ENCODE measurements at places on chromosomes 13 and 19.

DNA sequence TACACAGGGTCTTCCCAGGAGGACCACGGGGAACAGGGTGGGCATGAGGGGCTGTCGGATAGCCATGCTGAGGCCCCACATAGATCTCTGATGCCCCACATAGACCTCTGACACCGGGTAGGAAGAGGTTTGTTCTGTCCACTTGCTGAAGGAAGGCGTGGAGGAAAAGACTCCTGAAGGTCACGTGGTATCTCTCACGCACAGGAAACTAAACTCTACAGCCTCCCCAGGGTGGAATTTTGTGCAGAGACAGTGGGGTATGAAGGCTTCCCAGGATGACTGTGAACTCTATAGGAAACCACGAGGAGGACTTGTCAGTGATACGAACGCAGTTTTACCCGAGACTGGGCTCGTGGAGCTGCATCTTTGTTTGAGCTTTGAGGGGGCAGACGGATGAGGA is 2.8 kb downstream of the EVI5L start:
- DNase-seq = no peak

GRCh38 chr13:110377178-110377825 is 70.2 kb downstream of the COL4A2 start:
- DNase-seq = no peak

GRCh38 chr19:469833-470232 is 9.0 kb upstream of the SHC2 start:
- DNase-seq = no peak

- no peak for DNase-seq
Observed at GRCh38 chr13:109118521-109118920, 489.1 kb downstream of the MYO16 start.

- DNase-seq = no peak
Observed at GRCh38 chr13:76597868-76598267, 288.3 kb downstream of the KCTD12 start.

DNA sequence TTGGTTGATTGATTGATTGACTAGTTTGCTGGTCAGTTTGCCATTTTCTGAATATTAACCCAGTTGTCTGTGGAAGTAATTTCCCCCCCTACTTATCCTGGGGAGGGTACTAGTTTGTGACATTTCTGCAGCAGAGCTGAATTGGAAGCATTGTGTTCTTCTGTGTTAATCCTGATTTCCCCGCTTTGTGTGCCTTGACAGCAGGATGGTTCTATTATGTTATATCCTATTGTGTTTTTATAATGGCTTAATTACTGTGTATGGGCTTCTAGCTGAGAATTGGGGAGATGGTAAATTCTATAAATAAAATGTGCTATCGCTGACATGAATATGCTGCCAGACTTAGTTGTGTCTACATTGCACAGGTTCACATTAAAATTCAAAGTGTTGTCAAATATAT is 499.7 kb downstream of the COG6 start:
- DNase-seq = no peak

DNA sequence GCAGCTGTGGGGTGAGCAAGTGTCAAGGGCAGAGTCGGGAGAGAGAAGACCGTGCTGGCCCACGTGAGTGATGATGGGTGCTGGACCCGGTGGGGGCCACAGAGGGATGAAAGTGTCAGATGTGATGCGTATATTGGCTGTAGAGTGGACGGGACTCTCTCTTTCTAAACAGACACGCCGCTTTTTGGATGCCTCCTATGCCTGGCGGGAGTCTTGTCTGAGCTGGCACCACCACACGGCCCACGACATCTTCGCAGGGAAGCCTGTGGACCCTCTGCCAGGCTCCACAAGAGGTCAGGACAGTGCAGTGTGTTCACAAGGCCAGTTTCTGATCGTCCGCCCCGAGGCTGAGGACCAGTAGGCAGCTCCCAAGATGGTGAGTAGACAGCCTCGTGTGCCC is 12.9 kb upstream of the MRI1 start:
- DNase-seq = no peak

Measured in substantia nigra (tissue), 51 donors.